Activated CD4-positive, alpha-beta T cell treated with anti-CD3 and anti-CD28 coated beads, Interleukin-2, amount 10 ng/mL, durations not matched to agents 24 days and 14 days (primary cell): ENCODE measurements at places on chromosomes 7 and 10. TPM values are rescaled to one million over a fixed set of nuclear protein-coding genes. Genes with fewer than 3 reads are reported as not detected.

Gene ARMC3
- not detected in 2 replicates for total RNA-seq

DNA sequence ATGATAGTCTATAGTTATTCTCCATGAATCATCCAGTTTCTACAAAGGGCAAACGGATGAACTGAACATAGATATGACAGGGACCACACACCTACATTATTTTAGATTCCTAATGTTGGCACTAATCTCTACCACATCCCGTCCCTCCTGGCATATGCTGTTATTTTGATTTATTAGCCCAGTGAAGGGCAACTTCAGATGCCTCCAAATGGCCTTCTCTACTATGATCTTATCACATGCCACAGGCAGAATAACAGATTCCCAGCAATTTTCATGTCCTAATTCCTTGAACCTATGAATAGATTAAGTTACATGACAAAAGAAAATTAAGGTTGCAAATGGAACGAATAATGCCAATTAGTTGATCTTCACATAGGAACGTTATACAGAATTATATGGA lies 474.7 kb downstream of the ANKRD7 start:
- DNase-seq: no peak

Gene PIP
- total RNA-seq: not detected in 2 replicates

GRCh38 chr10:75228834-75229233 lies 6.9 kb downstream of the COMTD1 start:
- DNase-seq: no peak

DNA sequence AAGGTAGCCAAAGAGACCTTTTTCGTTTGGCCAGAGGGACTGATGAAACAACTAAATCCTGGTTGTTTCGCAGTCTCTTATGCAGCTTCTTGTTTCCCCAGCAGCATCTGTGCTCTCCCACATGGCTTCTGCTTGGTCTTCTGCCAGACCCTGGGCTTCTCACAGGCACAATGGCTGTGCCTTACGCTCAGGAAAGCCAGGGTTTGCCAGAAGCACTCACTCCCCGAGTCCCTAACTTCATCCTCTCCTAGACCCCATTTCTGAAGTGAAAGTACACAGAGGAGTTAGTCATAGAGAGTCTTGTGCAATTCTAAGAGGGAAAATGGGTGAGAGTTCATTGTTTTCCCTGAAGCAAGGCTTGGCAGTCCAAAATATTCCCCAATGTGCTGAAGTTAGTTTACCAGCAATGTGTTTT lies 121.7 kb downstream of the EVX1 start:
- no peak for DNase-seq

Gene H2AZ2
- 188 and 192 TPM in 2 replicates for total RNA-seq

DNA sequence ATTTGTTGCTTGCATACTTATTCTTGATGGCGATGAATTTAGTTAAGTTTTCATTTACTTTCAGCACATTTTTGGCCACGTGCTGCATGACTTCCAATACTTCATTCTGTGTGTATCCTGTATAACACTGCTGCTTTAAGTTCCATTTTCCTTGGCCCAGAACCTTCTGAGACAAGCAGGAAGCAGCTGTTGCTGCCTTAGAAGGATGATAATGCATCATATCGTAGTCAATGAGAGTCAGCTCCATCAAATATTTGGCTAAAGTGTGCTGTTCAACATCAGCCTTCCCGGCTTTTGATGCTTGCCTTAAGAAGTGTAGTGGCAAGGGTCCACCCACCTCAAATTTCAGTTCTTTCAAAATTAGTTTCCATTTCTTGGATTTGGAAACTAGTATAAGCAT lies 59.2 kb upstream of the GLCCI1 start:
- DNase-seq: no peak

Gene NUTM2B
- 0.91 and 1.1 TPM in 2 replicates for total RNA-seq

DNA sequence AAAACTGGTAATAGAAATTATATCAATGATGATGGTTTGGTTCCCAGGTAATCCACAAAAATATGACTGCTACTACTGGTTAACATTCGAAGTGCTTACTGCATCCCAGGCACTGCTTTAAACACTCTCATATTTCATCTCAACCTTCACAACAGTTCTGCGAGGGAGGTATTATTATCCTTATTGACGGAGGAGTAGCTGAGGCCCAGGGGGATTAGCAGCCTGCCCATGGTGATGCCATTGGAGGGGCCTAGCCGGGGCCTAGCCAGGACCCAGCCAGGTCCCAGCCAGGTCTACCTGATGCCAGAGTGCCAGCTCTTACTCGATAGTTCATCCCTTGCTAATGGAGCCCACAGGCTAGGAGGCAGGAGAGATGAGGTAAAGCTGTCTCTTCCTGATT lies 217.1 kb downstream of the FAM107B start:
- no peak for DNase-seq

- DNase-seq: no peak
Measured at GRCh38 chr10:68218786-68219185, 13.1 kb downstream of the ATOH7 start.

- DNase-seq: no peak
Measured at GRCh38 chr10:31708474-31708873, 220.2 kb downstream of the ARHGAP12 start.

DNA sequence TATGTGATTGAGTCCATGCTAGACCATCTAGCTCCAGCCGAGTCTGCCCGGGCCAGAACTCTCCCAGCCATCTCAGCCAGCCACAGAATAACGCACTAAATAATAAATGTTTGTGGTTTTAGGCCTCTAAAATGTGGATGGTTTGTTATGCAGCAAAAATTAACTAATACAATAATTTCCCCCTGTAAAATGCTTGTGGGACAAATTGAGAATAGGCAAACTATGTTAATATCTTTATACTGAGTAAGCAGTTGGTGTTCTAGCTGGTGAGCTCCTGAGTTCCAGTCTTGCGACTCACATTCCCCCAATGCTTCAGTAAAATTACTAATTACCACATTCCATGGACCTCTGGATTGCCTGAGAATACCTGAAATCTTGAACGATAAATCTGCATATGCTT lies 316.8 kb upstream of the NFE2L3 start:
- DNase-seq: no peak
